ENCODE measurements at places on chromosomes 1 and 21.

- DNase-seq: no peak
Measured at GRCh38 chr1:19564366-19564765, 79.0 kb upstream of the CAPZB start.

- no peak for DNase-seq
Measured at GRCh38 chr1:40985875-40986274, 6.4 kb downstream of the CTPS1 start.

GRCh38 chr1:207711285-207711684 lies 40.6 kb upstream of the CD46 start:
- no peak for DNase-seq

- DNase-seq: no peak
Measured at GRCh38 chr1:37288900-37289299, 185.5 kb upstream of the ZC3H12A start.

GRCh38 chr21:44926331-44927101 lies 5.8 kb upstream of the ITGB2 start:
- no peak for DNase-seq

- no peak for DNase-seq
Measured at GRCh38 chr1:18126616-18127015, 19.0 kb downstream of the IGSF21 start.

DNA sequence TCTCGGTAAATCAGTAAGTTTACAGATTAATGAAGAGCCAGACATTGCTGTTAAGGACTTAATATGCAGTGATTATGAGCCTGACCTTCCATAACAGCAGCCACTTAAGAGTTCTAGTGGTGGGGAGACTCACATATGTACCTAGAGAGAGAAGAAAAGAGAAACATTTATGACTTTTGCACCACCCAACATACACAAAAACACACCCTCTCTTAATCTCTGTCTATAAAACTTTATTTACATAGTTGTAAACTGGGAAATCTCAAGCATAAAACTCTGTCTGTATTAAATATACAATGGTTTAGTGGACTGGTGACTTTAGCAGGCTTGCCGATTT lies 347.4 kb upstream of the ADGRL2 start:
- DNase-seq: no peak

- no peak for DNase-seq
Measured at GRCh38 chr1:5911871-5912271, 80.4 kb downstream of the NPHP4 start.

DNA sequence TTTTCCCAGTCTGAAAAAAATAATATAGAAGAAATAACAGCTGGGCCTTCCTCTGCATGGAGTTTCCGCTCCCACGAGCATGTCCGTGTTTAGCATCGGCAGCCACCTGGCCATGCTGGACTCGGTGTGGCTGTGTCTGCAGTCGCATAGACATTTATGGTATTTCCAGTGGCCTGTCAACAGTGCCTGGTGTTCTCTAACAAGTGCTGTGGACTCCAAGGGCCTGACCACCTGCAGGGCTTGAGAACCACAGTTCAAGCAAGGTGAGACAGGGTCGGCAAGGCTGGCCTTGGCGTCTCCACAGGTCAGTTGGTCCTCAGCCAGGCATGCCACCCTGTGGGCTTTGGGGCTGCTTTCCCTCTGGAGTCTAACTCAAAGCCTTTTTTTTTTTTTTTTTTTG lies 124.8 kb downstream of the PGBD5 start:
- DNase-seq: no peak

- DNase-seq: no peak
Measured at GRCh38 chr1:118123116-118123839, 61.8 kb downstream of the SPAG17 start.

DNA sequence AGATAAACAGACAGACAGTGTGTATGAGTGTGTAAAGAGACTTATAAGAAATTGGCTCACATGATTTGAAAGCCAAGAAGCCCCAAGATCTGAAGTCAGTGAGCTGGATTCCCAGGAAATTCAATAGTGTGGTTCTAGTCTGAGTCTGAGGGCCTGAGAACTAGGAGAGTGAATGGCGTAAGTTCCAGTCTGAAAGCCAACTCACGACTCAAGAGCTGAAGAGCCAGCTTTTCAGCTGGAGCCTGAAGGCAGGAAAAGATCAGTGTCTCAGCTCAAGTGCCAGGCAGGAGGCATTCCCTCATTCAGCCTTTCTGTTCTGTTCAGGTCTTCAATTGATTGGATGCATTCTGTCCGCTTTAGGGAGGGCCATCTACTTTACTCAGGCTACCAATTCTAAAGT lies 257.2 kb downstream of the PLPP3 start:
- no peak for DNase-seq

- no peak for DNase-seq
Measured at GRCh38 chr1:24999906-25000305, 69.8 kb upstream of the RUNX3 start.

DNA sequence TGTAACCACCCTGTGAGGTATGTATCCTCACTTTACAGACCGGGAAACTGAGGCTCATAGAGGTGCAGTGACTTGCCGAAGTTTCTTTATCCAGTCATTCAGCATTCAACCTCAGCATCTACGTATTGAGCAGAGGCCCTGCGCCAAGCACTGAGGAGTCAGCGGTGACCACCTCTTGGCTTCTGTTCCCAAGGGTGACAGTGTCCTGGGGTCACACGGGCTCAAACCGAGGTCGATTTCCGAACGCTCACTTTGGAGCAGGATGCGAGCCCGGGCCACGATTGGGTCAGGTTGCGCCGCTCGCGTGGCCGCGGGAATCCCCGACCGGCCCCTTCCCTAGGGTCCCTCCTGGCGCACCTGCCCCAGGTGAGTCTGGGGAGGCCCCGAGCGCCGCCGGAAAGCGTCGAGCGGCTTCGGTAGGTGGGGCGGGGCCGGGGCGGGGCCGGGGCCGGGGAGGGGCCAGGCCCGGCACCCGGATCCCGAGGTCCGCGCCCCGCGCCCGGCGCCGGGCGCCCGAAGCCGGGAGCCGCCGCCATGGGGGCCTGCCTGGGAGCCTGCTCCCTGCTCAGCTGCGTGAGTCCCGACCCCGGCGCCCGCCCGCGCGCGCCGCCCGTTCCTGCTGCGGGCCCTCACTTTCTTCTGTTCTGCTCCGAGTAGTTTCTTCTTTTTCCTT lies at the start of gene SERINC2:
TSS of gene SERINC2 (plus strand) at position 482 of the 673 bp plus-strand sequence. CDS start at position 535, 53 bp downstream.
- no peak for DNase-seq

GRCh38 chr1:30084909-30085571 lies 638.3 kb downstream of the MATN1 start:
- no peak for DNase-seq

DNA sequence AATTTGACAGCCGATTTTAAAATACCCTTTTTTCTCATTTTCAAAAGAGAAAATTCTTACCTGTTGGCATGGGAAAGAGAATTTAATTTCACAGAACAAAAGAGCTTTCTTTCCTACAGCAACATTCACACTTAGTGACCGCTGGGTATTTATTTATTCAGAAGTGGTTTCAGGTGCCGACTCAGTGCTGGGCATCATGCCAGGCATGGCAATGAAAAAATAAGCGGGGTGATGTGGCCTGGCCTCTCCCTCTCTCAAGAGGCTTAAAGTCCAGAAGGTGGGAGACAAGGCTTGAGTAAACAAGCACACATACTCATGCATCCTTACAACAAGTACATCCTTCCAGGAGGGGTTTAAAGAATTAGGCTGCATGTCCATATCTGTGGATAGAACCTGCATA lies 4.1 kb upstream of the PCP4 start:
- DNase-seq: no peak

GRCh38 chr1:109484519-109484975 lies 842 bp downstream of the ATXN7L2 start:
- DNase-seq: no peak

- DNase-seq: no peak
Measured at GRCh38 chr1:85465099-85465785, at the start of gene DDAH1. TSS of gene DDAH1 (minus strand) at chr1:85465159. CDS start at chr1:85465045, 114 bp downstream.

- no peak for DNase-seq
Measured at GRCh38 chr1:89974256-89974655, 20.7 kb upstream of the ZNF326 start.

GRCh38 chr1:224276771-224277487 lies 53.0 kb downstream of the NVL start:
- no peak for DNase-seq

DNA sequence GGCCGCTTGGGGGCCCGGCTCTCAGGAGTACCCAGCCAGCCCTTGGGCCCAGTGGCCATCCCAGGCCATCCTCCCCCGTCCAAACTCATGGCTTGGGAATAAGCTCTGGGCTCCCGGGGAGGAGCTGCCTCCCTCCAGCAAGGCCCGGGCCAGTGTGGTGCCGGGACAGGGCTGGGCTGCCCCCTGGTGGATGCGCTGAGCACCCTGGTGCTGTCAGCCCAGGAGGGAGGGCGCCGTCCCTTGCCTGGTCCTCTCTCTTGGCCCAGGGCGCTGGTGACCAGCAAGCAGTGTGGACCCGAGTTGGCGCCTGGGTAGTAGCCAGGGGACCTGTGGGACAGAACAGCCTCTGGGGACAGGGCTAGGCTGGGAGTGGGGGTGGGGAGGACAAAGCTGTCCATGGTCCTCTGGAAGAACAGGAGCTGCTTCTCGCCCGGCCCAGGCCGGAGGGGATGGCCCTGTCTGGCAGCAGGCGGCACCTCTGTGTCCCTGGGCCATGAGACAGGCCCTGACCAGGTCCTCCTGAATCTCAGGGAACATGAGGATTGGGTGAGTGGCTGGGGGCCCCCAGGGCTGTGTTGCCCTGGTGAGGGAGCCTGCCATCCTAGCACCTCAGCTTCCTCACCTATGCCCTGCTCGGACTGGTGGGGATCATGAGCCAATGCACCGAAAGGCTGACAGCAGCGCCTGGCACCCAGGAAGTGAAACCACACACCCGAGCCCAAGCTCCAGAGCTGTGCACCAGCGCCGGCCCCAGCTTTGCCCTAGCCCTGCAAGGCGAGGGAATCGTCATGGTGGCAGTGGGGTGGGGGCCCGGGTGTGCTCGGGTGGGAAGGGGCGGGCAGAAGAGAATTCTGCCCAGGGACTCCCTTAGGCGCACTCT lies 9.4 kb downstream of the MORN1 start:
- no peak for DNase-seq

- DNase-seq: no peak
Measured at GRCh38 chr1:4101459-4102161, 201.5 kb upstream of the C1orf174 start.

GRCh38 chr1:70429219-70429618 lies 18.2 kb downstream of the CTH start:
- no peak for DNase-seq

GRCh38 chr1:31689854-31690253 lies 14.0 kb downstream of the COL16A1 start:
- DNase-seq: no peak

- DNase-seq: no peak
Measured at GRCh38 chr21:43865540-43866259, 677 bp downstream of the AGPAT3 start.

GRCh38 chr1:24388331-24388885 lies 25.2 kb downstream of the STPG1 start:
- DNase-seq: no peak

GRCh38 chr1:202585590-202585933 lies 124.7 kb downstream of the SYT2 start:
- DNase-seq: no peak

GRCh38 chr1:221625026-221625425 lies 116.9 kb downstream of the DUSP10 start:
- DNase-seq: no peak

DNA sequence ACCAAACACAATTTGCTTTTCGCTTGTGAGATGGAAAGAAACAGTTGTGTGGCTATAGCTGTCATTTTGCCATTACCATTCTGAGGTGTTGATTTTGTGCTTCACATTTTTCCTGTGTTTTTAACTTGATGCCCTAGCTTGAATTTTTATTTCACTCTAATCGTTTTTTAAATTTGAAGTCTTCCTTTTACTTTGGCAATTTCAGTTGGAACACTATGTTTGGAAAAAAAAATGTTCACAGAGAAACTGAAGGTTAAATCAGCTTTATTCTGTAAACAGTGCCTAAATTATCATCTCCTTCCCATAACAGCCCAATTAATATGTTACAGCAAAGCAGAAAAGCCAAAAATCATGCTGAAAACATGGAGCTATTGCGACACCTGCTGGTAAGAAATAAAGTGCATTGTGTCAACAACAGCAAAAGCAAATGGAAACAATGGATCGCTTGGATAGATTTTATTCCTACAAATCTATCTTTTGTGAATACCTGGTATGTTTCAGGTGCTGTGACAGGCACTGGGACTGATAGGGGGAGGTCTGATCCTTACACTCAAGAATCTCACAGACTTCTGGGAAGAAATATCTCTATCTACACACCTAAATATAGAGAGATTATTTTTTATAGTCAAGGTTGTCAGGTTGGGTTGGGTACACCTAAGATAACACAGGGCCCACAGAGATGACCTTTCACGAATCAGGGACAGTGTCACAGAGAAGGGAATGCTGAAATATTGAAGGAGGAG lies 16.2 kb upstream of the ERICH3 start:
- peak; percentile 29 for DNase-seq

- no peak for DNase-seq
Measured at GRCh38 chr21:29449306-29449950, 150.7 kb downstream of the BACH1 start.

GRCh38 chr21:33171616-33172169 lies 58.0 kb upstream of the IFNAR2 start:
- no peak for DNase-seq

- no peak for DNase-seq
Measured at GRCh38 chr1:186094172-186094571, 280.9 kb downstream of the TPR start.

DNA sequence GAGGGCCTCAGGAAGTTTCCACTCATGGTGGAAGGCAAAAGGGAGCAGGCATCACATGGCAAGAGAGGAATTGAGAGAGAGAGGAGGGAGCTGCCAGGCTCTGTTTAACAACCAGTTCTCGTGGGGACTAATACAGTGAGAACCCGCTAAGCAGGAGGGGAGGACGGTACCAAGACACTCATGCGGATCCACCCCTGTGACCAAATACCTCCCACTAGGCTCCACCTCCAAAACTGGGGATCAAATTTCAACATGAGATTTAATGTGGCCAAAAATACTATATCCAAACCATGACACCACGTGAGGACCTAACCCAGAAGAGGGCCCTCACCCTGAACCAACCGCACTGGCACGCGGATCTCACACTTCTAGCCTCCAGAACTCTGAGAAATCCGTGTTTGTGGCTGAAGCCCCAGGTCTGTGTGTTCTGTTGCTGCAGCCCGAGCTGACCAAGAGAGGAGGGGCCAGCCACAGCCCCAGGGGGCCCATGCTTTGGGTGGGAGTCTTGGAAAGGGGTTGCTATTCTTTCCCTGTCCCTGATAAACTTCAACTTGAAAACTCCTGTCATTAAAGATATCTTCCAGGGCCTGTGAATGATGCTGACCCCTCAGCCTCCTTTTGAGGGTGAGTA lies 32.0 kb downstream of the TRIM67 start:
- no peak for DNase-seq

GRCh38 chr1:114015075-114015474 lies 35.8 kb downstream of the OLFML3 start:
- DNase-seq: no peak

- DNase-seq: no peak
Measured at GRCh38 chr21:31520561-31521098, 138.9 kb upstream of the SOD1 start.

GRCh38 chr21:45945868-45946210 lies 35.7 kb upstream of the COL6A1 start:
- no peak for DNase-seq

- DNase-seq: peak; percentile 99
Measured at GRCh38 chr1:15218287-15219279, 28.4 kb upstream of the FHAD1 start.

All from glomerular endothelial cell (primary cell).